ENCODE measurements at places on chromosomes 16 and 17.

- no peak for DNase-seq
Observed at GRCh38 chr17:77200711-77201110, 59.9 kb downstream of the SEC14L1 start.

DNA sequence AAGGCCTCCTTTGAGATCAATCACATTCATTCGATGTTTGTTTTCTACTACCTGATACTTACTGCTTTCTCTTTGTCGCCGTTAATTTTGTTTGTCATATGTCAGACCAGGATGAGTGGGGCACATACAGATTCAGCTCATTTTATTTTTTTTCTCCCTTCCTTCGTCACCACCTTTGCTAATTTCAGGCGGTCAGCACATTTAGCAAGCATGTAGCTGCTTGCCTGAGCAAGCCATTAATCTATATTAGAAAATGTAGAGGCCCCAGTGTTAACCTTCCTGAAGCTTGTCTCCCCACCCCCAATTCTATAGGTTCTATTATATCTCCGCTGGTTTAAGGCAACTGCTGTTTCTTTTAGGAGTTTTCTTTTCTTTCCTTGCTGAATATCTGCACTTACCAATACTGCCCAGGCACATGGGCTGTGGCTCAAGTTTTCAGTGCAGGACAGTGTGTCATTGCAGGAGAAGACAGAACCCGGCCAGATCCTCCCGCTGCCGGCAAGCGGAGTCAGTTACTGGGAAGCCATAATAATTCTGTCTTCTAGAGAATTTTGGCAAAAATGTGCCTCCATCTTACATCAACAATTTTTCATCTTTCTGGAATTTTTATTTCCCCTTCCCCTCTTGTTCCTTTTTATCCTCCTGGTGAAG, 714.3 kb downstream of the WWOX start:
- no peak for DNase-seq

DNA sequence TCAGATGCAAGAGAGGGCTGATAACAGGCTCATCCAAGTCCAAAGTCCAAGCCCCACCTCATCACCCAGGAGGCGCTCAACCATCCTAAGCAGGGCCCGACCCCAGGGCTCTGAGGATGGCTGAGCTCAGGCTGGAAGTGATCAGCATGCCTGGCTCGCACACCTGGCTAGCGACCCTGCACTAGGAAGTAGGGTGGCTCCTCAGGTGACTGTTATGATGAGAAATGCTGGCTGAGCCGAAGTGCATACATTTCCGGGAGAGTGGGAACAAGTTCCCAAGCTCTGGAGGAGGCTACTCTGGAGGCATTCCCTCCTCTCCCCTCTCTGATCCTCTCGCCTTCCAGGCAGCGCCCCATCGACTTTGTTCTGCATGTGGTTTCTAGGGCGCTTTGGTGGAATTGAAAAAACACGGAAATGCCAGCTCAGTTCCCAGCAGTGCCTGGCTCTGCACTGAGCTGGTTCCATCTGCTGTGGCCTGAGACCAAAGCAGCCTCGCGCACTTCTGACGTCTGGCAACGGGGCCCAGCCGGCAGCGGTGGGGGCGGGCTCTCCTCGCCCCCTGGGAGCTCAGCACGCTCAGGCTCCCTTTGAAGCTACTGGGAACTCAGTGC, 130.3 kb downstream of the IRF8 start:
- DNase-seq = no peak

GRCh38 chr16:84582958-84583516, 34.8 kb downstream of the COTL1 start:
- DNase-seq = no peak

DNA sequence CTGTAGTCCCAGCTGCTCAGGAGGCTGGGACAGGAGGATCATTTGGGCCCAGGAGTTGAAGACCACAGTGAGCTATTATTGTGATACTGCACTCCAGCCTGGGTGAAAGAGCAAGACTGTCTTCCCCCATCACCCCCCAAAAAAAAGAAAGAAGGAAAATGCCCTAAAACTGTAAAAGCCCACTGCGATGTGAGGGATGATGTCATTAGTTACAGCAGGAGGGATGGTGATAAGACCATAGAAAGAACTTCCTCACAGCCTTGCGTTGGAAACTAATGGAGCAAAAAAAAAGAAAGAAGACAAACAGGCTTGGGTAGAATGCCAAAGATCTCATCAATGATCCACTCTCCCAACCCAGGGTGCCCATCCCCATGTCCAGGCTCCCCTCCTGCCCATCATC, 18.7 kb downstream of the ZNF385C start:
- no peak for DNase-seq

GRCh38 chr17:57537524-57538410, 207.3 kb downstream of the CCDC182 start:
- no peak for DNase-seq

DNA sequence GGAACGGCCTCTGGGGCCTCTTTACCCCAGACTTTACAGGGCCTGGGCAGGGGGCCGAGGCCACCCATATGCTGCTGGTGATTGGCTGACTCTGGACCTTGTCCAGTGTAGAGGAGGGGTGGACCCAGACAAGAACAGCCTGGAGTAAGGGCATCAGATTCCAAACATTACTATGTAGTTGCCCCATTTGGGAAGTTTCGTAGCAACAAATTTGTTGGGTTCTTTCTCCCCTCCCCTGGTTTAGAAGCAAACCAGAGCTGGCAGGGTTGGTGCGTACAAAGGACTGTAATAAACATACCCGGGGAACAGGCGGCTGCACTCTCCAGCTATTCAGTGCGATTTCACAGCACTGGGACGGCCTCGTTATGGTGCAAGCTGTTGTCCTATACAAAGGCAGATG, 145.5 kb downstream of the NTN1 start:
- no peak for DNase-seq

DNA sequence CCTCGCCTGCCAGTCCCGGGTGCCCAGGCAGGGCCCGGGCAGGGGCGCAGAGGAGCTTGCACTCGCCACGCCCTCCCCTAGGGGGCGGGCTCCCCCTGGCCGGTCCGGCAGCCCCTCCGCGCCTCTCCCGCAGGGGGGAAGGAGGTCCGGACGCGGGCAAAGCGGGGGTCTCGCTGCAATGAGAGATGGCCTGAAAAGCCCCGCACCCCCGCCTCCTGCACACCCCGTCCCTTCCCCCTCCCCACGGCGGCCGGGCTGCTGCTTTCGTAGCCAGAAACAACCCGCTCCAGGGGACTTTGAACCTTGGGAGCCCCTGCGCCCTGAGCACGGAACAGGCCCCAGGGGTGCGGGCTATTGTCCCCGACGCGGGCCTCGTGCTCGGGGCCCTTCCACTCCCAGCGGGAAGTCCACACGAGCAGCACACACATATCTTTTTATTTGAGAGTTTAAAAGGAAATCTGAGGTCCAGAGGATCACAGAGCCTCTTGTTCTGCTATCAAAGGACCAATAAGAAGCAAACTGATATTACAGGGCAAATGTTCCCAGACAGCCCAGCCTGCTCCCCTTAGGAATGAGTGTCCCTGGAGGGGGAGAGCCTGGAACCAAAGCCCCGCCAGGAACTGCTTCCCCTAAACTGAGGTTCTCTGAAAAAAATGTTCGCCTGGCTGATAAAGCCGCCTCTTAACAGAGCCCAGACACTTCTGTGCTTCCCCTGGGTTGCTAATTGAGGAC, 5.8 kb upstream of the CBX4 start:
- no peak for DNase-seq

DNA sequence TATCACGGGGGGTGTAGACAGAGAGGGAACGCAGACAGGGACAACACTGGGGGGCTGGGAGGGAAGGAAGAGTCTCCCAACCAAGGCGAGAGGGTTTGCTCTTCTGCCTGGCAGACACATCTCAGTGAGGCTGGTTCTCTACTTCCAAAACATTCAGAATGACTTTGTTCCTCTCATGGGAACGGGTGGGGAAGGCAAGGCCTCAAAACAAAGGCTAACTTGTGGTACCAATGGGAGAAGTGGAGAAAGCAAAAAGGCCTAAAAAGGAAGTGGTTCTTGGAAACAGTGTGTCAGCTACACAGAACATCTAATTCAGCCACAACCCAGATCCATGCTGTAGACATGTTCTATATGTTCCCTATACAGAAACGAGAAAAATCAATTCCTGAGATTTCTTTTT, 7.5 kb downstream of the FLOT2 start:
- no peak for DNase-seq

- DNase-seq = no peak
Observed at GRCh38 chr17:21539146-21539545, 153.2 kb upstream of the KCNJ18 start.

DNA sequence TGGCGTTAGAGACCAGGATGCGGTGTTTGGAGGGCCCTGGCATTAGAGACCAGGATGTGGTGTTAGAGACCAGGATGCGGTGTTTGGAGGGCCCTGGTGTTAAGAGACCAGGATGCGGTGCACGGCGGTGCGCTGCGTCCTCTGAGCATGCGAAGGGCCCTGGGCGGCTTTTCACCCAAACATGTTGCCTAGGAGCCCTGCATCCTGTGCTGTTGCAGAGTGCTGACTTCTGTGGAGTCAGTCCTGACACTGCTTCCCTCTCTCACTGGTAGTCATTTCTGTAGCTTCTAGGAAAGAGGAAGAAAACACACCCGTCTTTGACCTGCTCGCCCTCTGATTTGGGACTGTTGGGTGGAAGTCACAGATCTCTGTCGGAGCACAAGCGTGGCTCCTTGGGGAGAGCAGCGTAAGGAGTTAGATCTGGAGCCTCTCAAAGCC, 141.2 kb downstream of the LAT start:
- DNase-seq = no peak

DNA sequence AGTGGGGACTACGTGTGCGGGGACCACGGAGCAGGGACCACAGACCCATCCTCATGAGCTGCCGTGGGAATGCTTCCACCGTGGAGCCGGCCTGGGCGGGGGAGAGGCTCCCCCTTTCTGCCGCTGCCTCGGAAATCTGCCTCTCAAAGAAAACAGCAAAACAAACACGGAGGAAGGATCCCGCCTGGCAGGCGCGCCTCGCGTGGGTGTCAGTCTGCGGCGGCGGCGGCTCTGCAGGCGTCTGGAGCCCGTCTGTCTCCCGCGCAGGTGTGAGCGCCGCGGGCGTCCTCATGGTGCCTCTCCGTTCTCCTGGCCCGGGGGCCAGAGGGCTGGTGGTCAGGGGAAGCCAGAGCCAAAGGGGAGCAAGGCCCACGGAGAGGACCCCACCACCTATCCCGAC, 27.5 kb downstream of the GSE1 start:
- no peak for DNase-seq

DNA sequence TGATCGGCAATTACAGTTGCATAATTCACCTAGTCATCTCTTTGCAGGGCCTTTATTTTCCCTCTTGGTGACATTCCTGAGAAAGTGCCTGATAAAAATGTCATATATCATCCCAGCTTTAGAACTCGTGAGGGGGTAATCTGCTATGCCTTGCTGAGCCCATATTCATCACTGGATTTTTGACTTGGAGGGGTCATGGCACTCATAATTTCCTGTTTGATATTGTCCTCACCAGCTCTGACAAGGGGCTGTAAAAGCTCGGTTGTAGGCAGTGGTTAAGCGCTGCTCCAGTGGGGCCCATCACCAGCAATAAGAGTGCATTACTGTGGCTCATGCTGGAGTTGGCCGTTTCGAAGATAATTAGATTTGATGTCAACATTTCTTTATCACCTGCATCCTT, 227.3 kb downstream of the IRX3 start:
- DNase-seq = no peak

- no peak for DNase-seq
Observed at GRCh38 chr17:29042679-29043538, at the start of gene PIPOX. PIPOX (plus strand) TSS chr17:29043141; CDS start chr17:29043226, 85 bp downstream.
